ENCODE measurements at places on chromosomes 7 and 10.

DNA sequence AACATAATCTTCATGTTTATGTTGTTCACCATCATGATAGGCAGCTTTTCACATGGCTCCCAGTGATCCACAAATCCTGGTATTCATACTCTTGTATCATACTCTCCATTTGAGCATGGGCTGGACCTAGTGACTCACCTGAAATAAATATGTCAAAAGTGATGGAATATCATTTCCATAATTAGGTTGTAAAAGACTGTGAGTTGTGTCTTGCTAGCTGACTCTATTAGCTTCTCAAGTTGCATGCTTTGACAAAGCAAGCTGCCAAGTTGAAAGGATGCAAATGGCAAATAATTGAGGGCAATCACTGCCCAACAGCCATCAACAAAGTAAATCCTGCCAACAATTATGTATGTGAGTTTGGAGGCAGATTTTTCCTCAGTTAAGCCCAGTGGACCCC lies 300.4 kb downstream of the AHR start:
- no peak for DNase-seq

DNA sequence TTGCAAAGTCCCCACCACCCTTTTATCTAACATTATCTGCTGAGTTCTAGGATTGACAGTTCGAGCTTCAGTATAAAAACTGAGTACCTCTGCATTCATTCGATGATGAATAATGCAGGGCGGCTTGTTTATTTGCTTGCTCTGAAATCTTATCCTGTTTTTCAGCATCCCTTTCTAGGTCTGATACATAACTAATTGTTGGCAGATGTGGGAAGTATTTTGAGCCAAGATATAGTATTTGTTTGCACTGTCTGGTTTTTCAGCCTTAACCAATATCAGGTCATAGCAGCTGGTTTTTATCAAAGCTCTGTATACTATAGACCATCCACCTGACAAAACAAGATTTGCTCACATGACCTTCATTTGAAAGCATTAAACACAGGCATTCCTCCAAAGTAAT lies 161.4 kb downstream of the TFEC start:
- no peak for DNase-seq

GRCh38 chr10:87654212-87654611 lies 5.5 kb upstream of the PAPSS2 start:
- no peak for DNase-seq

- no peak for DNase-seq
Observed at GRCh38 chr7:11727864-11728263, 104.1 kb downstream of the THSD7A start.

DNA sequence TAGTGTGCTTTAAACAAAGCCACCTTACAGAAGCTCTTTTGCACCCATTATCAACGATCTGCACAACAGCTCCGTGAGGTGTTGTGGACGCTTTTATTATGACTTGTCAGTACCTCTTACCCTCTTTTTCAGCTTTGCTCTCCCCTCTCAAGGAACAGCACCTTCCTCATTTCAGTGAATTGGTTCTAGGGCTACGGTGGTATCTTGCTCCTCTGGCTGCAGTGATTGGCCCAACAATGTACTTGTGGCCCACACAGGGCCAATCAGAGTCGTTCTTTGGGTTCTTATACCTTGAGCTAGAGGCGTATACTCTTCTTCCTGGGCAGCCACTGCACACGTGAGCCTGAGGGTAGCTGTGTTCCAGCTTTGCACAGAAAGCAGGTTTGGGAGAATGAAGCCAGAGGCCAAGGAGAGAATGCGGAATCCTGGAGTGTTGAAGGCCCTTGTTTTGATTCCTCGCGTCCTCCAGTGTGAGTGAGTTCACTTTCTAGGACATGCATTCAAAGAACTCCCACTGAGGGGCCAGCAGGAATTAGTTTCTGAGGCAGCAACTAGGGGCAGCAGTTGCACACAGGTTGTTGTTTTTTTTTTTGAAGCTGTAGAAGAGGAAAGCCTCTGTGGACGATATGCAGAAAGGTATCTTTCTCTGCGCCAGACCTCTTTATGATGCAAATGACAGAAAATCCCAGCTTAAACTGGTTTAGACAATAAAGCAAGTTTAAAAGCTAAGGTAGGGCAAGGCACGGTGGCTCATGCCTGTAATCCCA lies 49.8 kb upstream of the PDZD8 start:
- DNase-seq, result no peak

DNA sequence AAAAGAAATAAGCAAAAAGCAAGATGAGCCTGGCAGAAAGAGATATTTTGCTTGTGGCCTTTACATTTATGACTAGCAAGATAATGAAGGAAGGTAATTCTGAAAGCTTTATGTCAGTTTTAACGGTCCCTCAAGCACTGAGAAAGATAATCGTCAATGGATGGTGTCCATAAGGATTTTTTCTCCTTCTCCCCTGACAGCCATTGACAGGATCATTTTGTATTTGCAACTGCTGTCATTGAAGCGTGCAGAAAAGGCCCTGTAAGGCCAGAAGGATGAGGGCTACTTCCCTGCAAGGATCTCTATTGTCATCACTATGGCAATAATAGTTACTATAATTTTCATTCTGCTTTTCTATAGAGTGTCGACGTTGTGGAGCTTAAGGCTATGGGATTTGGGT lies 994 bp upstream of the LRGUK start:
- DNase-seq, result no peak

- no peak for DNase-seq
Observed at GRCh38 chr10:110711382-110711781, 67.2 kb downstream of the RBM20 start.

DNA sequence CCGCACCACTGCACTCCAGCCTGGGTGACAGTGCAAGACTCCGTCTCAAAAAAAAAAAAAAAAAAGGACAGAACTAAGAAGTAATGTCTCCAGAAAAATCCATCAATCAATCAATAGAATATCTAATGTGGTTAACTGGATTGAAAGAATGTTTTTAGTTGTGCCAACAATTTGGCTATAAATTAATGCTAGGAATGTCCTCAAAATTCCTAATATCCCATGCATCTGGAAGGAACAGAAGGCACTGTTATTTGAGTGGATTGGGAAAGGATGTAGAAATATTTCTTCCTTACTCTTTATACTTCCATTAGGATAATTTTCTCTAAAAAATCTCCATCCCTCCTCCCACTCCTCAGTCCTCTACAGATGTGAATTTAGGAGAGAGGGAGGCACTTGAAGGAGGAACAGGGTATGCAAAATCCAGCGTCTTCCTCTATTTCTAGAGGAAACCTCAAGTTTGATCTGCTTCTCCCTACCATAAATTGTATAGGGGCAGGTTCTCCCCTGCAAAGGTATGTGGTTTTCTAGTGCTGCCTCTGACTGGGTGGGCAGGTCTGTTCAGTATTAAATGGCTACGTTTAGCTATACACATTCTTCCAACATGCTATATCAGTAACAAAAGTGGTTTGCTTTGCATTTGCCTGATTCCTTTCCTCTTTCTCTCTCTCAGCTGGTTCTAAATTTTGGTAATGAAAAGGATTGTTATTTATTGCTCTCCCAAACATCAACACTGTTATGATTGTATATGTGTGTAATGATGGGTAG lies 54.1 kb downstream of the RNLS start:
- no peak for DNase-seq

DNA sequence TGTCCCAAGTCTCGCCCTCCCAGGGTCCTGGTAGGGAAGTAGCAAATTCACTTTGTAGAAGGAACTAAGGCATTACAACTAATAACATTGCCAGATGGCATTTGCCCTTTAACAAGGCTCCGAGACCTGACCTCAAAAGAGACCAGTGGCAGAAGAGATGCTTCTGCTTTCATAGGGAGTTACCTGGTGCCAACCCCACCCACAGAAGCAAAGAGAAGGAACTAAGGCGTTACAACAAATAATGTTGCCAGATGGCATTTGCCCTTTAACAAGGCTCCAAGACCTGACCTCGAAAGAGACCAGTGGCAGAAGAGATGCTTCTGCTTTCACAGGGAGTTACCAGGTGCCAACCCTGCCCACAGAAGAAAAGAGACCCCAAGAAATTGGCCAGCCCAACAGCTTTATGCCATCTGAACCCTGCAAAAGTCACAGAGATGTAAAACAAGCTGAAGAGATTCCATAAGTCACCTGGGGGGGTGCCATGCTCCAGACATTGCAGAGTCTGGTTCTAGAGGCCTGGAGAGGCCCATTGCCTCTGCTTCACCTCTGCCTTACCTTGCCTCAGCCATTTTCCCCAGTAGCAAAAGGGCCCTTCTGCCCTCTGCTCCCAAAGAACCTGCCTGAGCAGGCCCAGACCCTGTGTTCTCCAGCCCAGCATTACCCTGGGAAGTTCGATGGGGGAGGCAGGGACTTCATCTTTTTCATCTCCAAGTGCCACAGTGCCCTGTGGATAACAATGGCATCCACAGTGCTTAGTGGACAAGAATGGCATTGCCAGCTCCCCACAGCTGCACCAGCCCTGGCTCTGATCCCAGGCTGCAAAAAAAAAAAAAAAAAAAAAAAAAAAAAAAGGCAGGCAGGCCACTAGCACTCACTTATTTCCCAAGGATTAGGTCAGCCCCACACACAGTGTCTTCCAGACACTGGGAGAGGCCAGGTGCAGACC lies 179.5 kb upstream of the PLXNA4 start:
- DNase-seq, result no peak

DNA sequence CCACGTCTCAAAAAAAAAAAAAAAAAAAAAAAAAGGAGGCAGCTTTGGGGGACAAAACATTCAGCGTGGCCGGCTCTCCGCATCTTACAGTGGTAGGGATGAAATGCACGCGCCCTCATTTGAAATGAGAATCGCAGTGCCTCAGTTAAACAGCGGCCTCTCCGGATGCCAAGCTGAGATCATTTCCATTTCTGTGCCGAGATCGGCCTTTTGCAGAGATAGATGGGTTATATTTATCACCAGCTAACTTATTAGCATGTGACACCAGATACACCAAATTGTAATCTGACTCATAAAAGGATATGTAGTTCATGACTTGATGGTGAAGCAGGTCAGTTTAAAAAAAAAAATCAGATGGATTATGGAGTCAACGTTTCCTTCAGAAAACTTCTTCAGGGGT lies 138.7 kb downstream of the CUX1 start:
- no peak for DNase-seq

DNA sequence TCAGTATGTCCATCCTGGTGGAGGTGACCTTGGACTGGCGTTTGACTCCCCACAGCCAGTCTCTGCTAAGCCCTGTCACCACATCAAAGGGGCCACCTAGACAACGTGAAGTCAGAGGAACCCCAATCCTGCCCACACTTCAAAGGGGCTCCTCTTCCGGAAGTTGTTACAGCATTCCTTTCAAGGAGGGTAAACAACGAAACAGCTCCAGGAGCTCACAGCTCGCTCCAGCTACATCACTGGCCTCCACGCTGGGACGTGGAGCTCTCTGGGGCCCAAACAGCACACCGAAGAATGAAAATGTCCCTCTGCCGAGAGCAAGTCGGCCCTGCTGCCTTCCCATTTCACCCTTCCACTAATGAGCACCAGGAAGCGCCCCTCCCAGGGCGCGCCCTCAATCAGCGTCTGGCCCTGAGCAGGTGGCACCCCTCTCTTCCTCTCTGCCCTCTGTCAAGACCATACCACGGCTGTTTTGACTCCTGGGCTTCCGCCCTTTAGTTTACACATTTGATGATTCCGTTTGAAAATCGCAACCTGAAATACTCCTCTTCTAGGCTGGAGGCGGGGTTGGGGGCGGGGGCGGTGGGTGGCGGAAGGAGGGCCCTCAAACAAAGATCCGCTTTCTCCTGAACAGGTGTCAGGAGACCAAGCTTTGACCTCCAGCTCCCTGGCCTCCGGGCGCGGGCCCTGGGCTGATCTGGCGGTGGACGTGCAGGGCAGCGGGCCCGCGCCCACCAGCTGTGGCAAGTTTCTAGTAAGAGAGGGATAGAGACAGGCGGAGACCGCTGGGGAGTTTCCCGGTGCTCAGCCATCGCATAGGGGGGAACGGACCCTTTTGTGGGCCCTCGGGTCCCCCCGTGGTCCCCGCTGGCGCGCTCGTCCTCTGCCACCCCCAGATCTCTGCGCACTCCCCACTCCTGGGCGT lies 53.1 kb upstream of the KDM7A start:
- no peak for DNase-seq

- no peak for DNase-seq
Observed at GRCh38 chr7:143243111-143243510, 20.1 kb upstream of the GSTK1 start.

Measured in GOT3 (cell line).